ENCODE measurements at places on chromosomes 12 and 14.
A peak's percentile ranks its signal among the peaks of the same experiment; 100 is the strongest.

GRCh38 chr14:101193845-101194372 is 290.4 kb upstream of the RTL1 start:
- DNase-seq = no peak

DNA sequence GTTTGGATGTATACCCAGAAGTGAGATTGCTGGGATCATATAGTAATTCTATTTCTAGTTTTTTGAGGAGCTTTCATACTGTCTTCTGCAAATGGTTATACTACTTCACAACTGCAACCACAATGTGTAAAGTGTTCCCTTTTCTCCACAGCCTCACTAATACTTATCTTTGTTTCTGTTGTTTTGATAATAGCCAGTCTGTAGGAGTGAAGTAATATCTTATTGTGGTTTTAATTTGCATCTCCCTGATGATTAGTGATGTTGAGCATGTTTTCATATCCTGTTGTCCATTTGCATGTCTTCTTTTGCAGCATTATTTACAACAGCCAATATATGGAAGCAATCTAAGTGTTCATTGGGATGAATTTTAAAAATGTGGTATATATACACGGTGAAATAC is 29.9 kb downstream of the GABARAPL1 start:
- DNase-seq = no peak

DNA sequence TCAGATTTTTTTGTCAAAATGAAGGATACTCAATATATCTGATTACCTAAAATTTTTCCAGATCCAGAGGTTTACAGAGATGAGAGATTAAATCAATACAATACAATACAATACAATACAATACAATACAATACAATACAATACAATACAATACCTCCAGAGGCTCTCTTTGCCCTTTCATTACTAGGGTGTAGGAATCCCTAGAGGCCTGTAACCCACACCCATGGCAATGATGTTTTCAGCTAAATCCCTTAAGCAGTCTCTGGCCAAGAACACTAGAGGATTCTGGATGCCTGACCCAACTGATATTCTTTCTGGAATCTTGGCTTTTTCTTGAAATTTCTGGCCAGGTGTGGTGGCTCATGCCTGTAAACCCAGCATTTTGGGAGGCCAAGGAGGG is 23.7 kb upstream of the AEBP2 start:
- DNase-seq = no peak

GRCh38 chr14:55454264-55455002 is 14.0 kb upstream of the TBPL2 start:
- DNase-seq = peak; percentile 54

DNA sequence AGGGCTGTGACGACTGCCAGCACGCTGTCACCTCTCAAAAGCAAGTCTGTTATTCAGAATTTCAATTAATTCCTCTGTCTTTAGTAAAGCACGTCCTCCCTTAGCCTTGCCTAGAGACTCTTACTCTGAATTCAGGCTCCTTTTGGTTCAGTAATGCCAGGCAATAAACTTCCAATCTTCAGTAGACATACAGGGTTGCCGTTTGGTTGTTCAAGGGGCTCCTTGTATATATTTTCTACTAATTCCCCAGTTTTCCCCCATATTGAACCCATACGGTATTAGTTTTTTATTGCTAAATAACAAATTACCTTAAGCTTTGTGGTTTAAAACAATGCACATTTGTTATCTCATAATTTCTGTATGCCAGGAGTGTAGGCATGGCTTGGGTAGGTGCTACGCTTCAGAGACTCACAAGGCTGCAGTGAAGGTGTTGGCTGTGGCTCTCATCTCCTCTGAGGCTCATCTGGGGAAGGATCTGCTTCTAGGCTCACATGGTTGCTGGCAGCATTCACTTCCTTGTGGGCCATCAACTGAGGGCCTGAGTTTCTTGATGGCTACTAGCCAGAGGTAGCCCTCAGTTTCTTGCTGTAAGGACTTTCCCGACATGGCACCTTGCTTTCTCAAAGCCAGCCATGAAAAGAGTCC is 7.3 kb upstream of the CLECL1 start:
- no peak for DNase-seq

GRCh38 chr12:70244409-70244808 is 1.2 kb downstream of the CNOT2 start:
- DNase-seq = peak; percentile 9

- DNase-seq = no peak
These were observed 25.6 kb downstream of the KCNK13 start for GRCh38 chr14:90087433-90087832.

GRCh38 chr12:82883394-82884355 is 197.0 kb downstream of the TMTC2 start:
- no peak for DNase-seq

Data from fibroblast of skin of back (primary cell).